Ureter (tissue), 1 donor: ENCODE measurements at places on chromosomes 16 and 17.

DNA sequence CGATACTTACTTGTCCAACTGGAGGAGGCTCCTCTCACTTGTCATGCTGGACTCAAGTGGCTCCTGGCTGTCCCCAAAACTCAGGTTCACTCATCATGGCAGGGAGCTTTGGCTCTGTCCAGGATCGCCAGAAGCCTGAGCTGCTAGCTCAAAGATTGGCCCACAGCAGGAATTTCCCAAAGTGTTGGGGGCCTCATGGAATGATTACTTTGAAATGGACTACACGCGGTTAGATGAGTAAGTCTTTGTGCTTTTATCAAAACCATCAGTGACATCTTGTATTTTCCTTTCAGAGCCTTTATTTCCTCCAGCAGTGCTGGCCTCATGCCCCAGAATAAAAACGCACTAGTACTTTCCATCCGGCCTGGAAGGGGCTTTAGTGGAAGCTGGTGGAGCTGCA, 29.2 kb upstream of the PHB1 start:
- DNase-seq = no peak

GRCh38 chr17:50832864-50833381, 2.5 kb upstream of the WFIKKN2 start:
- no peak for DNase-seq

- no peak for DNase-seq
Measured at GRCh38 chr16:23940111-23940510, 104.3 kb downstream of the PRKCB start.

- no peak for DNase-seq
Measured at GRCh38 chr17:79082311-79083190, 7.9 kb downstream of the ENGASE start.

GRCh38 chr16:84940670-84941551, 70.4 kb downstream of the ZDHHC7 start:
- no peak for DNase-seq

GRCh38 chr17:66373944-66374817, 71.8 kb downstream of the PRKCA start:
- DNase-seq = no peak

- DNase-seq = no peak
Measured at GRCh38 chr17:14545156-14545906, 244.4 kb downstream of the HS3ST3B1 start.

DNA sequence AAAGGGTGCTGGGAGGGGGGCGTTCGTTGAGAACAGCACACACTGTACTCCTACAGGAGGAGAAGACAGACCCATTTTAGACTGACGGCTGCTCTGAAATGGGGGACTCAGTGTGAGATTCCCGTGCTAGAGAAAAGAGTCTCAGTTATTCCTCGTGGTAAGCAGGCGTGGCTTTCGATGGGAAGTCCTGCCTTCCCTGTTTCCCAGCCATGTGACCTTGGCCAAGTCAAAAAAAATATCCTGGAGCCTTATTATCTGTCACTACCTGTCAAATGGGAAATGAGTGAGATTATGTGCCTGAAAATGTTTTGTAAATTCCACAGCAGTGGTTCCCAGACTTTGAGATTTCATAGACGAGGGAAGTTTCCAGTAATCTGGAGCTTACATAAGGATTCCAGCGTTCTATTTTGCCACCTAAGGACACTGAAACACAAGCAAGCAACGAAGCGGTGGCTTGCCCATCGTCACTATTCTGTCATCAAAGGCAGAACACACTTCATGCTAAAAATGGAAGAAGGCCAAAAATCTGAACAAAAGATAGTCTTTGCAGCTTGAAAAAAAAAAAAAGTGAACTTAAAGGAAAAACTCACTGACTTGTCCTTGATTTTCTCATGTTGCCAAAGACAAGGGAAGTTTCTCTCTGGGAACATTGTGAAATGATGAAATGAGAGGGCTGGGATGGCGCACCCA, 253.4 kb upstream of the RPL38 start:
- no peak for DNase-seq

- no peak for DNase-seq
Measured at GRCh38 chr16:74064120-74064735, 232.4 kb upstream of the PSMD7 start.

GRCh38 chr17:39074676-39075075, 76.8 kb downstream of the PLXDC1 start:
- DNase-seq = no peak

DNA sequence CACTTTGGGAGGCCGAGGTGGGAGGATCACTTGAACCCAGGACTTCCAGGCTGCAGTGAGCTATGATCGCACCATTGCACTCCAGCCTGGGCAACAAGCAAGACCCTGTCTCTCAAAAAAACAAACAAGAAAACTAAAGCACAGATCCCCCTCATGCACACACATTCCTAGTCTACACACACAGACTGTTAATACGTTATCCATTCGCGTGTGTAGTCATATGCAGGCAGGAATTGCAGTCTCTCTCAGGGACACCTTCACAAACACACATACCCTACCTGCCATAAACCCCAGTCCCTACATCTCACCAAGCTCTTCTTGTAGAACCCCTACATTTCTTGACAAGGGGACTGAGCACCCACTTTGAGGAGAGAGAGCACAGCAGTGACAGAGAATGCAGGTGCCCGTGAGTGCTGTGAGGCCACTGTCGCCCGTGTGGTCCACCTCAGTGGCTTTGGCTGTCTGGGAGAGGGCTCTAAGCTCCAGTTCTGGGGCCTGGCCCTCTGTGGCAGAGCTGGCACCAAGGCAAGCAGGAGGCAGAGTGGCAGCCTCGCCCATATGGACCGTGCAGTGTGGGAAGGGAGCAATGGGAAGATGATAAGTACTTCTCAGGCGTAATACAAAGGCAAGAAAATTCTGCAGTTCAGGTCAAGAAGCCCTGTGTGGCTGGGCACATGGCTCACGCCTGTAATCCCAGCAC, 59.0 kb upstream of the RPH3AL start:
- no peak for DNase-seq

DNA sequence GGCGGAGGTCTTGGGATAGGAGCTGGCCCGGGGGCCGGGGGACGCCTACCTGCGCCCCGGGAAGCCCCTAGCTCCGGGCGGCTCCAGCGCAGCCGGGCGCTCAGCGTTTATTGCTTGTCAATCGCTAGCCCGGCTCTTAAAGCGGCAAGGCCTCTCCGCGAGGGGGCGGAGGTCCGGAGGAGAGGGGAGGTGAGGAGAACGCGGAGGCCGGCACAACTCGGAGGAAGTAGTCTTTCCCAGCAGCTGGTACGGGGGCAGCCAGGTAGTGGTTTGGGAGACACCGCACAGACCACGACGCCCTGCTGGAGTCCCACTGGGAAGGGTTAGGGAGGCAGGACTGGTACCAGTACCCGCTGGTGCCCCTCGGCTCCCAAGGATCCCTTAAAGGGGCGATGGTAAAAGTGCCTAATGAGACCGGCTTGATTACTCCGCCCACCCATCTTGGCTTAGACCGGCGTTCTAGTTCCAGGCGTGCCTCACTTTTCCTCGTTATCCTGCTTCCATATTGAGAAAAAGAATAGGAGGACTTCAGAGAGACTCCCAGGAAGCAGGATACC, at the start of gene MPP2:
Gene MPP2, minus strand, starts transcription at position 112 of the 557 bp plus-strand sequence. CDS start 3,076 bp downstream, outside the sequence.
- DNase-seq = peak; percentile 71

DNA sequence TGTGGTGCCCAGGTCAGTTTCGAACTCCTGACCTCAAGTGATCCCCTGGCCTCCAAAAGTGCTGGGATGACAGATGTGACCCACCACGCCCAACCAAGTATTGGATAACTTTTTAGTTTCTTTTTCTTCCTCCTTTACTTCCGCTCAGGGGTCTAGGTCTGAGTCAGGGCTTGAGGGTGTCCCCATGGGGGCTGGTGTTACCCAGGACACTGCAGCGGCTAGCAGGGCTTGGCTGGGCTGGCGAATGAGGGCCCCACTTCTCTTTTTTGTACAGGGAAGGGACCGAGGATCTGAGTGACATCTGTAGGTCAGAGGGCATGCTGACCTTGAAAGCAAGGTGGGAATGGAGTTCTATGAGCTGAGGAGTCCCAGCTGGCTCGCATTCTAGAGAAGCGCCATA, 24.9 kb downstream of the RAB11FIP3 start:
- DNase-seq = no peak

DNA sequence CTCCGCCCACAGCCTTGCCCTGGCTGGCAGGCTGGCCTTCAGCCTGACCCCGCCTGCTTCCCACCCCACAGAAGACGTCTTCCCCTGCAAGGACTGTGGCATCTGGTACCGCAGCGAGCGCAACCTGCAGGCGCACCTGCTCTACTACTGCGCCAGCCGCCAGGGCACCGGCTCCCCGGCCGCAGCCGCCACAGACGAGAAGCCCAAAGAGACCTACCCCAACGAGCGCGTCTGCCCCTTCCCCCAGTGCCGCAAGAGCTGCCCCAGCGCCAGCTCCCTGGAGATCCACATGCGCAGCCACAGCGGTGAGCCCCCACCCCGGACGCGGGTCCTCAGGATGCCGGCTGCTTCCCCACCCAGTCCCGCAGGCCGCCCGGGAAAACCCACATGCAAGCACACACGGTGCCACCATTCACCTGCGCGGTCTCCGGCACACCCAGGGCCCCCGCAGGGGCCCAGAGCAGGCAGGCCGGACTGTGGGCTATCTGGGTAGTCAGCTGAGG, 38.2 kb upstream of the ZC3H18 start:
- no peak for DNase-seq

- DNase-seq = no peak
Measured at GRCh38 chr17:20967776-20968175, 75.0 kb downstream of the USP22 start.

DNA sequence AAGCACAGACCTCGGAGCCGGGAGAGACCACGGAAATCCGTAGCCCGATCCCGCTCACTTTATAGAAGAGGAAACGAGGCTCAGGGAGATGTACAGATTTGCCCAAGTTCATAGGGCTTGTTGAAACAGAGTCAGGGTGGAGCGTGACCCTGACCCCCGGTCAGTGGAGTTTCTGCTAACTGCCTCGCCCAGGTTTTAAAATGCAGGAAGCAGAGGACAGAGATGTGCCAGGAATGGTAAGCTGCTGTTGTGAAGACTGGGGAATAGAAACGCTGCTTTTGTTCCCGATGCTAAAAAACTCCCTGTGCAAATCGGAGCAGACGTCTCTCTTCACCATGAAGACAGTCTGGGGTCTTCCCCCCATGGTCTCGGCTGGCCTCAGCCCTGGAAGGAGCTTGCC, 403.0 kb downstream of the SEC14L1 start:
- DNase-seq = no peak

- DNase-seq = no peak
Measured at GRCh38 chr17:72466199-72466598, 345.4 kb downstream of the SOX9 start.

- DNase-seq = no peak
Measured at GRCh38 chr17:27336184-27336583, 42.3 kb downstream of the WSB1 start.

GRCh38 chr17:20952183-20952582, 90.6 kb downstream of the USP22 start:
- no peak for DNase-seq

- peak; percentile 10 for DNase-seq
Measured at GRCh38 chr16:49600976-49601375, 227.4 kb downstream of the C16orf78 start.

DNA sequence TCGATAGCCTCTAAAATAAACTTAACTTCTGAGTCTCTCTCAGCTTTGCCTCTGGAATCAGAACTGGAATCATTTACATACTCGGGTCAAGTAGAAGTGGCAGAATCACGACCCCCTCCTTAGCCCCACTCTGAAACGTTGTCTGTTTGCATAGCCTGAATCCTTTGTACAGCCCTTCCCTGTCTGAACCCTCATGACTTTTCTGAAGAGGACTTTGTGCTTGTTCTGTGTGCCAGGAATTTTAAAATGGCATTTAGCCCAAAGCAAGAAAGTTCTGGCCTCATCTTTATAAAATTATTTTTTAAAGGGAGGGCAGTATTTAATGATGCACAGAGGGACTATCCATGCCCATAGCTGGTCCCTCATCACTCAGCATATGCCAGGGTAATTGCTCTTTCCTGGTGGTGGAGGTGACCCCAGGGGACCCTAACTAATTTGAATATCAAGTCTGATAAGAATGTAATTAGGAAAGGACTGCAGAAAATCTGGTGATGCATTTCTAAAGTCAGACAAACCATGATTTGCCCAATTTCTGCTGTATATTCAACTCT, 342.7 kb upstream of the TNRC6C start:
- no peak for DNase-seq
